ENCODE measurements at places on chromosomes 12 and 14.

DNA sequence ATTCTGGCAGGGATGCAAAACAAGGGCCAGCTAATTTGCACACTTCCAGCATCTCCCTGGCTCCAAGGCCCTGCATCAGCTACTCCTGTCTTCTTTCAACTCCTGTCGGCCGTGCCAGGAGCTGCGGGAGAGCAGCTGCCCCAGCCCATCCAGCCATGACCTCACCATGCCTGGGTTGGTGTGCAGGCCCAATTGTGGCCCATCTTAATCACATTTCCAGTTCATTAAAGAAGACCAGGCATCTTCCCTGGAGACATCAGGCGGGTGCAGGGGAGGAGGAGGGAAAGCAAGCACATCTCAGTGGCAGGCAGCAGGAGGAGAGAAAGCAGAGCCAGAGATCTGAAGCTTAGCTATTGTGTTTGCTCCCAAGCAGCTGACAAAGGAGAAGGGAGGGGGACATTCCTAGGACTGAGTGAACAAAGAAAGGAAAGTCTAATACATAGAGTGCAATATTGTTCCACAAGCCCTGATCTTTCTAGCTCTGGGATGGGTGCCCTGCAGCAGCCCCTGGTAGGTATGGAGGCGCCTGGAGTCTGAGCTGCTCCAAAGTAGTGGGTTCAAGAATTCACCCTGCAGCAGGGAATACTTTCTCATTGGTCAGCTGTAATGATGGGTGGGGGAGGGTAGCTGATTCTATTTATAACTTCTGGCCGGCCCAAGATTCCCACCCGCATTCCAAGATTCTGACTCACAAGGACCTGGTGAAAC lies 40.1 kb downstream of the VWF start:
- no peak overlapping the region for H3K4me3 ChIP-seq
- H3K27ac ChIP-seq, result peak overlapping the region; percentile 63
- H3K4me1 ChIP-seq, result peaks cover 18% of the 10 kb centered on the region
- no peaks in the 10 kb centered on the region for H3K36me3 ChIP-seq
- DNase-seq, result peak; percentile 86
- no peaks in the 10 kb centered on the region for H3K27me3 ChIP-seq

GRCh38 chr14:75174066-75174465 lies 2.3 kb downstream of the TMED10 start:
- no peaks in the 10 kb centered on the region for H3K27me3 ChIP-seq
- peak overlapping the region; percentile 23 for H3K27ac ChIP-seq
- no peak for DNase-seq
- H3K4me3 ChIP-seq, result no peak overlapping the region
- peaks cover 7% of the 10 kb centered on the region for H3K4me1 ChIP-seq

DNA sequence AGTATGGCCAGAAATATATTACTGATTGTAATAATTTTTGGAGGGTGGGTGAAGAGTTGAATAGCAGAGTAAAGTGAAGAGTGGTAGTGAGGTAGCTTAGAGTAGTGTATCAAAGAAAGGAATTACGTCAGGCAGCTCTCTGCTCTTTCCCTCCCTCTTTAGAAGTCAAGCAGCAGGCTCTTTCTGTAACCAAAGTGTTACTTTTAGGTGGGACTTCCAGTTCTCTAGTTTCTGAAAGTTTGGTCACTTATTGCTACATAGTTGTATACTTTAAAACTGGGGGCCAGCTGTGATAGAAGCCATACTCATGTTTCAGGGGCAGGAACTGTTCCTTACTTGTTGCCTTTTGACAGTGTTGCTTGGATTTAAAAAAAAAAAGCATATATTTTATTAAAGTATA lies 30.6 kb downstream of the ATF7IP start:
- peaks cover 82% of the 10 kb centered on the region for H3K4me1 ChIP-seq
- H3K27ac ChIP-seq, result no peak overlapping the region
- H3K4me3 ChIP-seq, result no peak overlapping the region
- no peaks in the 10 kb centered on the region for H3K36me3 ChIP-seq
- H3K27me3 ChIP-seq, result no peaks in the 10 kb centered on the region
- DNase-seq, result no peak

- H3K4me3 ChIP-seq, result no peak overlapping the region
- no peak overlapping the region for H3K27ac ChIP-seq
- no peaks in the 10 kb centered on the region for H3K36me3 ChIP-seq
- H3K4me1 ChIP-seq, result no peaks in the 10 kb centered on the region
- no peaks in the 10 kb centered on the region for H3K27me3 ChIP-seq
Measured at GRCh38 chr12:62882140-62882539, 52.8 kb downstream of the PPM1H start.

- no peaks in the 10 kb centered on the region for H3K27me3 ChIP-seq
- H3K27ac ChIP-seq, result no peak overlapping the region
Measured at GRCh38 chr14:96616161-96616721, 114.1 kb downstream of the PAPOLA start.

- H3K4me1 ChIP-seq, result no peaks in the 10 kb centered on the region
- H3K4me3 ChIP-seq, result no peak overlapping the region
- no peak for DNase-seq
- H3K27me3 ChIP-seq, result no peaks in the 10 kb centered on the region
- H3K27ac ChIP-seq, result no peak overlapping the region
- H3K36me3 ChIP-seq, result no peaks in the 10 kb centered on the region
Measured at GRCh38 chr12:116465856-116466255, 93.3 kb upstream of the MAP1LC3B2 start.

DNA sequence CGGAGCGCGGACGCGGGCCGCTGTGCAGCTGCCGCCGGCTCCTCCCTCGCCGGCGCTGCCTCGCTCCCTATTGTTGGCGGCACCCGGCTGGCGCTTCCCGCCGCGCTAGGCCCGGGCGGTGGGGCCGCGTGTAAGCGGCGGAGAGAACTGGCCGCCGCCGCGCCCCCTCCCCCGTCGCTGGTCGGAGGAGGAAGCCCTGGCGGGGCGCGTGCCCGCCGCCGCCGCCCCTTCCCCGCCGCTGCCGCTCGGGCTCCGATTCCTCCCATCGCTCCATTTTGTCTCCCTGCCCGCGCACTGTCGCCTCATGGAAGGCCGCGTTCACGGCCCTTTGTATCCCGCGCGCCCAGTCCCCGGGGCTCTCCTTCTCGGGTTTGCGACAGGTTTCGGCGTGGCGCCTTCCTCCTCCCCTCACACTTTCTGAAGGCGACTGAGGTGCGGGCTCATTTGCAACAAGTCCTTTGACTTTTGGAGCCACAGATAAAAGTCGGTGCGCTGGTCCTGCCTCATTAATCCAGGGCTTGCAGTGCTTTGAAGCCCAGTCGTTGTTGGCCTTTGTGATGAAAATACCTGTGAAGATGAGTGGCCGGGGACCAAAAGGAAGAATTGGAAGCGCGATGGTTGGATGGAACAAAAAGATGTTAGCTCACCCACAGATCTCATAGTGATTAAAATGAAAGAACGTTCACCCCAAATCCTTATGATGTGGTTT lies 707 bp downstream of the CPSF6 start:
- DNase-seq, result peak; percentile 75
- peak overlapping the region; percentile 97 for H3K4me3 ChIP-seq
- H3K36me3 ChIP-seq, result no peaks in the 10 kb centered on the region
- H3K27me3 ChIP-seq, result no peaks in the 10 kb centered on the region

GRCh38 chr12:21559855-21560569 lies 33.9 kb downstream of the SPX start:
- no peak overlapping the region for H3K27ac ChIP-seq
- H3K4me1 ChIP-seq, result no peaks in the 10 kb centered on the region
- no peak overlapping the region for H3K4me3 ChIP-seq
- H3K27me3 ChIP-seq, result no peaks in the 10 kb centered on the region
- no peak for DNase-seq

All from GM23338 (cell line).